ENCODE measurements at places on chromosomes 5 and 9.

- no peak for DNase-seq
These were observed 549.9 kb downstream of the ANXA1 start for GRCh38 chr9:73701415-73702057.

DNA sequence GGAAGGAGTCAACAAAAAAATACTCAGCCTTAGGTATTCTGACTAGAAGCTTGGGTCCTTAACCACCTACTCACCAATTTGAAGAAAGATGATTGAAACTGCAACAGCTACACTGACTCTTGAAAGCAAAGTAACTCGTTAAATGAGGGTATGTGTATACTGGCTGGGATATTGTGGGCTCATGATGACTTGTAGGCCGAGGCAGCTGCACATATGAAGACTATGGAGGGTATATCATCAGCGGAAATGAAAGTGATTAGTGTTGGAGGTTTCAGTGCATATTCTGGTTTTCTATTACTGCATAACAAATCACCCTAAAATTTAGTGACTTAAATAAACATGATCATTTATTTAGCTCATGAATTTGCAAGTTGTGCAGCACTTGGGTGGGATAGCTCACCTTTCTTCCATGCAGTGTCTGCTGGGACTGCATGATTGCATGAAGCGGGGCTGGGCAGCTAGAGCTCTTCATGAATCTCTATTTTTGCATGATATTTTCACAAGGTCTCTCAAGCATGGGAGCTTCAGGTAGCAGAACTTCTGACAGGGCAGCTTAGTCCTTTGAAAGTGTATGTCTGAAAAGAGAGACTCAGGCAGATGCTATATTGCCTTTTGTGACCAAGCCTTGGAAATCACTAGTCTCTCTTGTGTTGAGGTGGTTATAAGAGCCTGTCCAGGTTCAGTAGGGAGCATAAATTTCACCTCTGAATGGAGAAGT is 96.1 kb upstream of the CDKN2B start:
- DNase-seq: no peak

GRCh38 chr5:133957591-133957990 is 10.8 kb downstream of the C5orf15 start:
- DNase-seq: no peak

DNA sequence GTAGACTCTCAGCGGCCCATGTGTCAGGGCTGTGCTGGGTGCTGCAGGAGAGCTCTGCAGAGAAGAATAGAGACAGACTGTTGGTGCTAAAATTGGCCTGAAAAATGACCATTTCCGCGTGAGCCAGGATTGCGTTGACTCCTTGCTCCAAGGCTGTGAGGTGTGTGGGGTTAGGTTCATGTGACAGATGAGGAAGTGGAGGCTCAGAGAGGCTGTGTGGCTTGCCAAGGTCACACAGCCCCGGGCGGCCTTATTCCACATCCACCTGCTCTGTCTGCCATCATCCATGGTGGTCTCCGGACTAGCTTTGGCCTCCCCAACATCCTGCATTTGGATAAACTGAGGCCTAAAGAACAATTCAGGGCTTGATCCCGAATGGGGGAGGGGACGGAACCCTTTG is 15.2 kb downstream of the NEK6 start:
- no peak for DNase-seq

GRCh38 chr9:97419309-97419867 is 7.5 kb downstream of the TDRD7 start:
- no peak for DNase-seq

DNA sequence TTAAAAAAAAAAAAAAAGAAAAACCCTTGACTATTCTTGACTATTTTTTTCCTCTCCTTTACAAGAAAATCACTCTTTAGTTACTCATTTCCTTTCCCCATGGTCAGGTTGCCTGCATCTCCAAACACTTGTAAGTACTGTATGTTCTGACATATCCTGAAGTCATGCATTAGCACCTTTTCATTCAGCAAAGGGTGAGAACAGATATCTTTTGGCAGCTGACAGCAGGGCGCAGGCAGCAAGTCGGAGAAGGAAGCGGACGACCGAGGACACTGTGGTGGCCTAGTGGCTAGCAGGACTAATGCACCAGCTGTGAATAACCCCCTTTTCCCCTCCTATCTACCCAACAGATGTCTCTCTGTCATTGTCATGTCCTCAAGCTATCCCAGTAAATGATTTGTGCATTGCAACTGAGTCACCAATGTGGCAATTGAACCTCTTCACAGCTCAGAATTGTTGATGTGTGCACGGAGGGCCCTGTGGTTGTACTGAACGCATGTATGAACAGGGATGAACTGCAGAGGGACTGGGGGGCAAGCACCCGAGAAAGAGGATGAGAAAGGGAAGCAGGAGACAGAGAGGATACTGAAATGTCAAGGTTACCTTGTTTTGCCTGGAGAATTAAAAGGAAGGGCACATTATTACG is 996.0 kb upstream of the ARRDC3 start:
- DNase-seq: peak; percentile 7

GRCh38 chr5:26121338-26121737 is 917.0 kb downstream of the CDH9 start:
- DNase-seq: peak; percentile 11

GRCh38 chr5:93073547-93073946 is 507.5 kb downstream of the NR2F1-AS1 start:
- no peak for DNase-seq

GRCh38 chr5:83512061-83512745 is 40.7 kb downstream of the VCAN start:
- DNase-seq: no peak

DNA sequence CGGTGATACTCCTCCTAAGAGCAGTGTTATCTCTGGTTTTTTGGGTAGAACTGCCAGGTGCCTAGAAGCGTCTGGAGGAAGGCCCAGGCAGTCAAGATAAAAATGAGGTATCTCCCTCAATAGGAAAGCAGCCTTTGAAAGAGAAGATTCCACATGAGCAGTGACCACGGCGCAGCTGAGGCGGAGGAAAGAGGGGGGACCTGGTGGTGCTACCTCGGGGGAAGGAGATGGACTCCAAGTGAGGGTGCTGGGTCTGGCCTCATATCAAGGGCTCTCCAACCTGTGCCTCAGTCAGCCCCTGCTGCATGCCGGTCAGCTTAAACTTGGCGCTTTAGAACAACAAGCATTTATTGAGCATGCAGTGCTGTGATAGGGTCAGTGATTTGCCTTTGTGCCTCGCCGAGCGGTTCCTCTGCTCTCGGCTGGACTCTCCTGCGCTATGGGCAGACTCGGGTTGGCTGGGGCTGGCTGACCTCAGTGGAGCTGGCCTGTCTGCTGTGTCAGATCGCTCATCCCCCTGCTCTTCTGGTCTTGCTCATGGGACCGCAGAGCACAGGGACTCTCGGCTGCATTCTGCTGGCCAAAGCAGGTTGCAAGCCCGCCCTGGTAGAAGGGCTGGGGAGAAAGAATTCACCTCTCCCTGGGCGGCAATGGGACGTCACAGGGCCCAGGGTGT is 121.1 kb upstream of the IRX4 start:
- DNase-seq: no peak

DNA sequence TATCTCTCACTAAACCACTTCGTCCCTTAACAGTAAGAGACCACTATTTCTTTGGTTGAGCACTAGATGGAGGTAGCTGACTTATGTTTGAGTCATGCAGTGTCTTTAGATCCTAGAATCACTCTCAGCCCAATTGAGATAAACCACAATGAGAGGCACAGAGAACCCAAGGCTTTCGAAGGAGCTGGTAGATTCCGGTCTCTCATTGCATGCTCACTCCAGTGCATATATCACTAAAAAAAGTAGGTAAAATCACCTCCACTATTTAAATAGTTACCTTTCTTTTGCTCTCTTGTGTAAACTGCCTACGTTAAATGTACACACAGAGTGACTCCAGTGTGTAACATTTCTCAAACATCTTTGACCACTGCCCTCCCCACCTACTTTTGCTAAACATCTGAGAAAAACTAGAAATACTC is 27.6 kb downstream of the ACTL7A start:
- DNase-seq: peak; percentile 24

- no peak for DNase-seq
These were observed 22.4 kb downstream of the GRAMD2B start for GRCh38 chr5:126445502-126446174.

DNA sequence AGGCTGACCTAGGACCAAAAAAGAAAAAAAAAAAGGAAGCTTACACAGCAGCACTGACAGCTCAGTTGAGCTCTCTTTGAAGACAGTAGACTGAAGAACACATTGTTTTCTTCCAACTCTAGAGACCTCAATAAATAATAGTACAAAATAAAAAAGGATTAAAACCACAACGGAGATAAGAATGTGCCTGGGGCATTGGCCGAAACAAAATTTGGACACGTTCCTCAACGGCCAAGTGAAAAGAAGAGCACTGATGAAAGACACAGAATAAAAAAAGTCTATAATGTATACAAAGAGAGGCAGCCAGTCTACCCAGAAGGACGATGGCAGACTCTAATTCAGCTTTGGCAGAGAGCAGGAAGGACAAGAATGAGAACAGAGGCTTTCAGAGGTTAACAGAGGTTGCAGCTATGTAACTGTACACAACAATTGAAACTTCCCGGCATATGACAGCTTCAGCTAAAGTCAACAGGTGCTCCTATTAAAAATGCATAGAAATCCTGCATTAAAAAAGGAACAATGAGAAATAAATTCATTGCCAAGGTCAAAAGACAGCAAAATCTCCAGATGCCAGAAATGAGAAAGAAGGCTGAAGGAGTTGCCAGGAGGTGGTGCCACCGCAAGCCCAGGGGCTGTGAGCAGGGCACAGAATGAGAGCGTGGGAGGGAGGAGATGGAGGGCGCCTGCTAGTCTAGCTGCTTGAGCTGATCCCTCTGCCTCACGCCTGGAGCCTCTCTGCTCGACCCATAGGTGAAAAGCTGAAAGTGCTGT is 113.9 kb downstream of the DCP2 start:
- DNase-seq: no peak

DNA sequence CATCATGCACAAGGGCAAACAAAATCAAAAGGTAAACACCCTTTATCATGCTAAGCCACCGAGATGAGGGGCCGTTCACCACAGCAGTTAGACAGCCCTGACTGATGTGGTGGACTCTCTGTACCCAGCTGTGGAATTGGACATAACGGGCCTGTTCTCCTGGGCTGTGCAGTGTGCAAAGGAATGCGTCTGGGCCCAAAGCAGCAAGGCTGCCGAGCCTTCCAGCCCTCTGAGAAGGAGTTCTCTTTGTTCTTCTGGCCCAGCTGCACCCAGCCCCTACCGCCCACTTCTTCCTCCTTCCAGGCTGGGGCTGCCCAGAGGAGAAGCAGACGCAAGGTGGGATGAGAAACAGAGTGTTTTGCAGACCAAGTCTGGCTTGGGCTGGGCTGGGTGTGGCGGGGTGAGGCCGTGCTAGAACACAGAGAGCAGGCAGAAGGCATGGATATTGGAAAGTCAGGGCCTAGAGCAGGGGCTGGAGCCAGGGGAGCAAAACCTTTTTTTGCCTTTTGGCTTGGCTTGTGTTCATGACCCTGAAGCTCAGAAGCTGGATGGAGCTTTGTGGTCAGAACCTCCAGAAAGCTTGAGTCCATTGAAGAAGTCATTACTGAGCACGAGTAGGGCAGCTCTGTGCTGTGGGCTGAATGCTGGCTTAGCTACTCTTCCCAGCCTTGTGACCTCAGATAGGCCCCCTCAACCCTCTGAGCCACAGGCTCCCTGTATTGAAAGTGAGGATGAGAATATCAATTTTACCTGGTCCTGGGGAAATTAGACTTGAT is 49.8 kb upstream of the SH3PXD2B start:
- no peak for DNase-seq

DNA sequence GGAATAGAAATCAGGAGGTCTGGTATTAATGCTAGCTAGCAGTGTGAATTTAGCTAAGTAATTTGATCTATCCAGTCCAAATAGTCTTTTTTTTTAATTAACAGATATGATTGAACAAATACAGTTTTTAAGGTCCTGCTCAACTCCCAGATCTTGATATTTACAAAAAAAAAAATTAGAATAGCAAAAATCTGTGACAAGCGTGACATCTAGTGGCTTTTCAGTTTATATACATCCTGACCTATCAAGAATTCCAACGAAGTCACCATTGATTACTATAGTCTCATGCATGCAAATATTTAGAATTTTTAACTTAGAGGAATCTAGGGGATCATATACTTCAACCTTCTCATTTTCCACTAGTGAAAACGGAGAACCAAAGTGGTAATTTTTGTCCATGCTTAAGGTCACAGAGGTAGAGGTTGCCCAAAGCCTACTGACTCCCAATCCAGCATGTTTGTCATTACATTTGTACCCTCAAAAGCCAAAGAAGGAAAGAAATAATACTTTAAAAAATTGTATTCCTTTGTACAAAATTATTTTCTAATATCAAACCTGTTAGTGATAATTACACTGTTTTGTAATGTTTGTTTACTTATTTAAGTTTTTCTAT is 17.6 kb upstream of the TARS1 start:
- no peak for DNase-seq
